Non-pigmented ciliary epithelial cell (primary cell): ENCODE measurements at places on chromosomes 16 and 17.

GRCh38 chr17:63976702-63977101 lies 4.0 kb upstream of the SCN4A start:
- no peak for DNase-seq

DNA sequence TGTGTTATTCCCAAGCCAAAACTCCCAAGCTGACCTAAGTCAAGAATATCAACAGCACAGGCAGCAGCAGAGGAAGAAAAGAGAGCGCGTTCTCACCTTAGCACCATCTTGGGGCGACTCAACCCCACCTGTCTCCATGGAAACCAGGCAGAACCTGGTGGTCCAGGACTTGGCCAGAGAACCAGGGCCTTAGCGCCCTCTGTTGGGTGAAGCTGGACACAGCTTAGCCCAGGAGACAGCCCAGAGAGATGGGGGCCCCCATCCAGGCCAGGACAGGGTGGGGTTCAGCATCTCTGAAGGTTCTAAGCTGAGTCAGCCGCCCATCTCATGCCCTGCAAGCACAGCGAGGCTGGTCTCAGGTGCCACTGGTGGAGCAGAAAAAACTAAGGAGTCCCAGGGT lies 60.1 kb upstream of the TMEM132E start:
- no peak for DNase-seq

DNA sequence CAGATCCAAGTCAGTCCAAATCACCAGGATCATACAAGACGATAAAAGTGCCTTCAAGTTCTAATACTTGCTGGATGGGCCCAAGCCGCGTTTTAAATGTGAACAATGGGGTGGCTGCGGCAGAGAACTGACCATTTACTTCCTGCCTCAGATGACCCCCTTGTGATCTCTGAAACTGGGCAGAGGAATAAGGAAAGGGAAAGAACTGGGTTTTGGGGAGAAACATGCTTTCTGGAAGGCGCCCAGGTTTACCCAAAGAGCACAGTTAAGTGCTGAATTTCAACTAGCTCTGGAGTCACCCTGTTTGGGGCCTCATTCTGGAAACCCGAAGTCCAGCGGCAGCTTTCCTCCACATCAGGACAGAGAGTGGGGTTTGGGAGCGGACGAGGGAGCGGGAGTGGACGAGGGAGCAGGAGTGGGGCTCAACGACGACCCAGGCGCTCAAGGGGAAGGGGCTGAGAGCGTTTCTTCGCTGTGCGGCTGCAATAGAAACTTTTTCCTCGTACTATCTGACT lies 1.6 kb downstream of the FAM20A start:
- no peak for DNase-seq

- no peak for DNase-seq
Measured at GRCh38 chr17:74740173-74740572, 3.1 kb downstream of the RAB37 start.

DNA sequence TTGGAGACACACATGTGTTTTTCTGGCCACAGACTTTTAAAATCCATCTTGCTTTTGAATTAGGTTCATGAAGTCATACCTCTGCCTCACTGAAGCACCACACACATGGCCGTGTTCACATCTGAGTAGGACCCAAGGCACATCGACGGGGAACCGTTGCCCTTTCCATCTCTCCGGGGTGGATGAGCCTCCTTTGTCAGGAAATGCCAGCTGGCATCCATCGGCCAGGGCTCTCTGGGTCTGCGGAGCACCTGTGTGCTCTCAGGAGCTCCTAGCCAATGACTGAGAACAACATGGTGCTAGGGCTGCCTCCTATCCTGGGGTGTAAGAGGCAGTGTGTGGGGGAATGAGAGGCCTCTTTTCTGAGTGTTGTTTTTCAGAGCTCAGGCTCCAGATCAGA lies 24.5 kb upstream of the NKD1 start:
- no peak for DNase-seq

DNA sequence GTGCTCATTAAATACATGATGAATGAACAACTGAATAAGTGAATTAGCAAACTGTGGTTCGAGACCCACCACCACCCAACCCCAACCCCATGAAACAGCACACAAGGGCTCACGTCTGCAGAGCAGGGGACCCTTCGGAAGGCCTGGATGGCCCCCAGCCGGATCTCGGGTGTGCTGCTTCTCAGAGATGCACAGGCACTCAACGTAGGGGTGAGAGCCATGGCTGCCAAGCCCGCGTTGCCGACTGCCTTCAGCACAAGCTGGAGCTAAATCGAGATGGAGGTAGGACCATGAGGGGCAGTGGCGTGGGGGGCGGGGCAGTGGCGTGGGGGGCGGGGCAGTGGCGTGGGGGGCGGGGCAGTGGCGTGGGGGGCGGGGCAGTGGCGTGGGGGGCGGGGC lies 93.2 kb downstream of the LITAF start:
- no peak for DNase-seq

- no peak for DNase-seq
Measured at GRCh38 chr17:79044462-79044861, 20.5 kb downstream of the C1QTNF1 start.

DNA sequence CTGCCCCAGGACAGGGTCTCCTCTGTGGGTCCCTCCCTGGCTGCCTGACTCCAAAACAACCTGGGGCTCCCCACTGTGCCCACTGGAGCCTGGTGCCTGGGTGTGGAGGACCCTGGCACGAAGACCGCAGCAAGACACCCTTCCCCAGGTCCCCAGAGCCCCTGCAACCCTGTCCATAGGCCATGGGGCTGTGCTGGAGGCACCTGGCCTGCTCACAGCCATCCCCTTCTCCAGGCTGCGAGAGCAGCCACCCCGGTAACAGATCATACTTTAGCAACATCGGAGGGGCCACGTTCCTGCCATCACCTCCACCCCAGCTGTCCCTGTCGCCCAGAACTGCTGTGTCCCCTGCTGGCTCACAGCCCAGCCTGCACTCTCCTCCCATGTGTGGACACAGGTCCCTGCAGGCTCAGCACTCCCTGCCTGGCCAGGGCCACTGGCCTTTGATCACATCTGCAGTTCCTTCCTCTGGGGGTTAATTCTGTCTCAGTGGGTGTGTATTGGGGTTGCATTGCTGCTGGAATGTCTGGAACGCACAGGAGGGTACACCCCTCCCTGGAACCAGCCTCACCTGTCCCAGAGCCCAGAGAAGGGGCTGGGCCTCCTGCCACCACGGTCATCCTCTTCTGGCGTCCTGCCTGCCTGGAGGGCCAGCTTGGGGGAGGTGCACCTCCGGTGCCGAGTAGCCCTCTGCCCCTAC lies 12.2 kb downstream of the PPL start:
- DNase-seq = no peak

DNA sequence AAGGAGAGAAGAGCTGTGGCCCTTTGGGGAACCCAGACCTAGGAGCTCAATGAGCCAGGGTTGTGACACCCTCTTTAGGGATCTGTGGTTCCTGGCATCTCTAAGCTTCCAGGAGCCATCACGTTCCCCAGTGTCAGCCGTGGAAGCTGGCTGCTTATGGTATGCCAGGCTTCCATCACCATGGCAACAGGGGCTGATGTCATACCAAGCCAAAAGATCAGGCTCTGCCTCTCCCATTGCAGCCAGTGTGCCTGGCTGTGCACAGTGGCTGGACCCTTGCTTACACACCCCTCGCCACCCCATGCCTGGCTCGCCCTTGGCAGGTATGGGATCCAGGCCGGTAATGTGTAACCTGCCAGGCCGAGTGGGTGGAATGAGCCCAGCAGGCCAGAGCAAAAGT lies 91.1 kb downstream of the SSH2 start:
- DNase-seq = no peak
